Stimulated activated CD8-positive, alpha-beta memory T cell treated with anti-CD3 and anti-CD28 coated beads, Interleukin-4, amount 100 ng/mL, for 24 hours (primary cell): ENCODE measurements at places on chromosomes 5 and 9.

DNA sequence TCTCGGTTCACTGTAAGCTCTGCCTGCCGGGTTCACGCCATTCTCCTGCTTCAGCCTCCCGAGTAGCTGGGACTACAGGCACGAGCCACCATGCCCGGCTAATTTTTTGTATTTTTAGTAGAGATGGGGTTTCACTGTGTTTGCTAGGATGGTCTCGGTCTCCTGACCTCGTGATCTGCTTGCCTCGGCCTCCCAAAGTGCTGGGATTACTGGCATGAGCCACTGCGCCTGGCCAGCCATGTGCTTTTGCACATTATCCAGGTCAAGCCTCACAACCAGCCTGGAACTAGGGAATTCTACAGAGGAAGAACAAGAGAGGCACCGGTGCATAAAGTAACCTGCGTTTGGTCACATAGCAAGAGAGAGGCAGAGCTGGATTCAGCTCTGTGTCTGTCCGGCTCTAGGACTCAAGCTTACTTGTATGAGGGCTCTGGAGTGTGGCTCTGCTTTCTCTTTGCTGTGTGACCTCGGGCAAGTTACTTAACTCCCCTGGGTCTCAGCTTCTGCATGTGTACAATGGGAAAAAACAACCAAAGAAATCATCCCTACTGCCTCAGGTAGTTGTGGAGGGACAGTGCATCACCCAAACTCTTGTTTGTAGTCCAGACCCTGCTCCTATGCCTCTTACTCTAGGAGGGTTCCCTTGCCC, 6.3 kb downstream of the FGF18 start:
- no peak for DNase-seq

GRCh38 chr5:112649882-112650281, 87.8 kb upstream of the APC start:
- no peak for DNase-seq

DNA sequence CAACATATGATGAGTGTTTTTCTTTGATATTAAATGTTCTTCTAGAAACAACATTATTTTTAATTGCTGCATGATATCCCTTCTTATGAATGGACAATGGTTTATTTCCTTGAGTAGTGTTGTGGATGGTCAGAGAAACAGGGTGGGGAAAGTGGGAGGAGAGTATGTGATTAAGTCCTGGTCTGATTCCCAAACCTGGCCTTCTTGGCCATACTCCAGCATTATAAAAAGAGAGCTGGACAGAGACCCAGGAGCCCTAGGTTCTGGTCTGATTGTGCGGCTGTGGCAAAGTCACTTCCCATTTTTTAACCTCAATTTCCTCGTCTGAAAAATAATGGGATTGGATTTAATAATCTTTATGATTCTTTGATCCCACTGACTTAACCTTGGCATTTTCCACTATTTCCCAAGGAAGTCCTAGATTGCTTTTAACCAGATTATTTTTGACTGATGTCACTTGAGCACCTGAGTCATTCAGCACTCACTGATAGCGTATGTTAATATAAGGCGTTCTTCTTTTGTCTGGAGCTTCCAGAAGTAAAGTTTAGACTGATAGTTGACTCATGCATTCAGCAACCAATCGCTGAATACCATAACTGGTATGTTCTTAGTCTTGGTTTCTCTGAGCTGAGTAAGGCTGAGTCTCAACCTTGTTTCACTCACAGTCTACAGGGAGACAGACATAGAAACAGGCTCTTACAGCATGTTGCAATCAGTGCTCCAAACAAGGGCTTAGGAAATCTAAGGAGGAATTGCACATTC, 26.2 kb downstream of the OSMR start:
- DNase-seq, result no peak

- DNase-seq, result no peak
These were observed 381.2 kb downstream of the NFIB start for GRCh38 chr9:13932528-13933267.

GRCh38 chr5:73229271-73229670, 56.3 kb downstream of the TMEM174 start:
- DNase-seq, result no peak

DNA sequence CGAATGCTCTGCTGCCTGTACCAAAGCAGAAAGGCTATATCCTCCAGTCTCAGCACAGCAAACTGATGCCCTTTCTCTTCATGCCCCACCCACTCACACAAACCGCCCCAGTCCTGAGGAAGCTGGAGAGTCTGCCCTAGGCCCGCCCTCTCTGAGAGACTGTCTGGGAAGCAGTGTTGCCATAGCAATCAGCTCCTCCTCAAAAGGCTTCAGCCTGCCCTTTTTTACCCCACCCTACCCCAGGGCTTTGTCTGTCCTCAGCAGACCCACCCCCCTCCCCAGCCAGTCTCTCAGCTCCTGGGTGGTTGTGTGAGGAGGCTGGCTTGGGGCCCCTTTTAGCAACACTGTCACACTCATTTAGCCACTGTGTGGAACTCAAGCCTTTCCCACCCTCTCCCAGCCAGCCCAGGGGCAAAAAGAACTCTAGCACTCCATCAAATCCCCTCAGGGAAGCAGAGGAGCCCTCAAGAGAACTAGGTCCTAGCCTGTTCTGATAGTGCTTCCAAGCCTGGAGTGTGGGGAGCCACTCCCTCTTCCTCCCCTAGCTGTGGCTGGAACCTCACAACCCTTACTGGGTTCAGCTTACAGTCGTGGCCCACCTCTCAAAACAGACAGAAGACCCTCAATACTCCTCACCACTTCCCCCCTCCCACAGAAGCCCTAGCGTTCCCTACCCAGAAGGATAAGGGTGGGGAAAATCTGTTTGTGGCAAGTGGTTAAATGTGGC, 1.4 kb downstream of the ATOSB start:
- DNase-seq, result peak; percentile 48

GRCh38 chr5:176412517-176413254, 3.7 kb downstream of the CLTB start:
- DNase-seq, result no peak

- no peak for DNase-seq
These were observed 232.1 kb downstream of the MAN2A1 start for GRCh38 chr5:109921735-109922380.

DNA sequence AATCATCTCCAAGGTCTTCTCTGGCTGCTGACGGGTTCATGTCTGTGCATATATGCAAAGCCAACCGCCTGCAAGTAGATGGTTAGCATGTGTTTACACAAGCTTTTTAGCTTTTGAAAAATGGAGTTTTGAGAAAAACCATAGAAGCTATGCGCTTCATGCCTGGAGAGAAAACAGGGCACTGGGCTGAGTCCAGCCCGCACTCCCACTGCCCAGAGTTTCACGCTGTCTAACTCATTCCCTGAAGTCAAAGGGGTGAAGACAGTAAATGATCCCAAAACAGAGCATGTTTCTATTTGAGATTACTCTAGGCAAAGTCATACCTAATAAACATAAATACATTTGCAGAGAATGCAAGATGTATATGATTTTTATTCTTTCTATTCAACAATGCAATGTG, 278.8 kb downstream of the IRX2 start:
- DNase-seq, result no peak

DNA sequence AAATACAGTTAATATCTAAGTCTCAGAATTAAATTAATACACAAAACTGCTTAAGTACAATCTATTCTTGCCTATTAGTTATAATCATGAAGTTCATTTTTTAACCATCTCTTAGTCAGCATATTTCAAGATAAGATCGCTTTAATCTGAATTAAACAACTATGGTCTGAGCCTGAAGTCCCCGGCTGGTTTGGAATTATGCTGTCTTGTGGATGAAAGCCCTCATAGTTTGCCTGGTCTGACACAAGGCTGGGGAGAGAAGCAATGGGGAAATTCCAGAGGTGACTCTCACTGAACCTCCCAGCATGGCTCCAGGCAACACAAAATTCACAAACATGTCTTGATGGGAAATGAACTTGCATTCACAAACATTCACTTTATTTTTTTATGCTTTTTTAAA, 28.0 kb upstream of the GRAMD2B start:
- DNase-seq, result no peak

DNA sequence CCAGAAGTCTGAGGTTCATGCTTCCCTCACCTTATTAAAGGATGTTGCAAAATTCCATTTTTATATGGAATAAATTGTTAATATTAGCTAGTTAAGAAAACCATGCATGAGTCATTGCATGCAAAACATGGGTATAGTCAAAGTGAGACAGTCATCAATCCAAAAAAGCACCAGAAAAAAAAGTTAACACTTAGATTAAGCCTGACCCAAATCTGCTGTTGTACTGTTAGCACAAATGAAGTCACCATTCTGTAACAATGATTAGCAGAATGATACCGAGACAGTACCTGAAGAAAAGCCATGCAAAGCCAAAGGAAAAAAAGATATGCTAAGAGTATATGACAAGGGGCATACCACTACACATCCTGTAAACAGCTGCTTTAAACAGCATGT, 49.5 kb downstream of the PKD2L2 start:
- DNase-seq, result no peak

- no peak for DNase-seq
These were observed 6.9 kb downstream of the YTHDC2 start for GRCh38 chr5:113520429-113520828.

DNA sequence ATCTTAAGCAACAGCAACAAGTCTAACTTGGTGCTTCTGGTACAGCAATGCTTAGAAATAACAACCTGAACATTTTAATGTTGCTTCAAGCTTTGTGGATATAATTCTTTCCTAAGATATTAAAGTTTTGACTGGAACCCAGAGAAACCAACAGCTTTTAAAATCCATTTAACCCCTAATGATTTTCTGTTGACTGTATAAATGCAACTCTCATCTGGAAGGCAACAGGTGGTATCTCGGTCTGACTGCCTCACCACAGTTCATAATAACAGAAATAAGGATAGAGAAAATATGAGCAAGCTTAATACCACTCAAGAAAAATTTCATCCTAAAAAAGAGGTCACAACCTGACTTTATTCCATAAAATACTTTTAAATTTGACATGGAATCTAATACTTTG, 116.9 kb downstream of the HOMER1 start:
- DNase-seq, result no peak
